ENCODE measurements at places on chromosomes 7 and 10.

GRCh38 chr7:91995391-91996105 is 54.9 kb downstream of the AKAP9 start:
- DNase-seq = no peak

DNA sequence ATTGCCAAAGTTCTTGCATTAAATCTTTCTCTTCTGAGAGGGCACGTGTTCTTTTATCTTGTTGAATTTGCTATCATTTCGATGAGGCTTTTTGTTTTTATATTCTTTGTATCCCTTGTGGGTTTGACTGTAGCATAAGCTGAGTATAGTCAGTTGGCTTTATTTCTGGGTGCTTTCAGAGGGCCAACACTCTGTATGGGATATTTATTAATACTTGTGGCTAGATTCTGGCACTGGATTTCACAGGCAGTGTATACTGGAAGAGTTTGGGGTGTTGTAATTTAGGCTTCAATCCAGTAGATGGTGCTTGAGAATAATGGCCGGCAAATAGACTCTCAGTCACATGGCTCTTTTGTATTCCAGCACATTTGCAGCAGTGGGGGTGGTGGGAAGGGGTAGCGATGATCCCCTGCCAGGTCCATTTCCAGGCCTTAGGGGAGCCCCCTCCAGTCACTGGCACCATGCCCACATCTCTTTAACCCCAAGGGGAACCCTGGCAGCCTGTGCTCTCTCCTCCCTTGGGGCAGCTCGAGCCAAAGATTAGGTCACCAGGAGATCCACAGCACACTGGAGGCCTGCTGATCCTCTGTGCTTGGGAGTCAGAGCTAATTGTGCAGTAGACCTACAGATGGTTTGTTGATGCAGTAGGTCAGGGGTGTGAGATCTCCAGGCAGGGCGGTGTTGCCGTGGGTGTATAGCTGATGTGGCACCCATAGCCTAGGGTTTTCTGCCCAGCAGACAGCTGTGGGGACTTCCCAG is 81.8 kb downstream of the PTPN20 start:
- DNase-seq = no peak

GRCh38 chr7:23852135-23852534 is 142.1 kb downstream of the STK31 start:
- DNase-seq = no peak

DNA sequence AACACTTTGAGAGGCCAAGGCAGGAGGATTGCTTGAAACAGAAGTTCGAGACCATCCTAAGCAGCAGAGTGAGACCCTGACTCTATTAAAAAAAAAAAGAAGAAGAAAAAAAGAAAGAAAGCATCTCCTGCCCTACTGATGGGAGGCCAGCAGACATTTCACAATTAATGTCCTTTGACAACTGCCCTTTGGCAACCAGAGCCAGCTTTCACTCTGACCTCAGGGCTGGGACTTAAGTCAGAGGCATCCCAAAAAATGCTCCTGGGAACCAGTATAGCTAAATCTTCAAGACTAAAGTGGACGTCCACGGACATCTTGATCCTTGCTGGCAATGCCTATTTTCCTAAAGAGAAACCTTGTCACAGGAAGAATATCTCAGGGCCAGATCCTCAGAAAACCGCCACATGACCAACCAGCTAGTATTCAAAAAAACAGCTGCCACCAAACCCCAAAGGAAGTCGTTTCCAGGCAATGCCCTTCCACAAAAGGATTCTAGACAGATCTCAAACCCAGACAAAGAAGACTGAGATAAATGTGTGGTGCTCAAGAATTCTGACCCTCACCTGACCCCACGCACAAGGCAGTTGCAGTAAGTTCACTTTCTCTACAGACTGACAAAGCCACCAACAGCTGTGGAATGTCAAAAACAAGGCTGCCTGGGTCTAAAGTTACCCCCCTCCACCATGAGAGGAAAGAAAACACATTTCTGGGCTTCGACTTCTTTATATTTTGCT is 18.4 kb downstream of the GFRA1 start:
- DNase-seq = no peak

GRCh38 chr7:70654979-70655378 is 477.0 kb upstream of the GALNT17 start:
- DNase-seq = no peak

DNA sequence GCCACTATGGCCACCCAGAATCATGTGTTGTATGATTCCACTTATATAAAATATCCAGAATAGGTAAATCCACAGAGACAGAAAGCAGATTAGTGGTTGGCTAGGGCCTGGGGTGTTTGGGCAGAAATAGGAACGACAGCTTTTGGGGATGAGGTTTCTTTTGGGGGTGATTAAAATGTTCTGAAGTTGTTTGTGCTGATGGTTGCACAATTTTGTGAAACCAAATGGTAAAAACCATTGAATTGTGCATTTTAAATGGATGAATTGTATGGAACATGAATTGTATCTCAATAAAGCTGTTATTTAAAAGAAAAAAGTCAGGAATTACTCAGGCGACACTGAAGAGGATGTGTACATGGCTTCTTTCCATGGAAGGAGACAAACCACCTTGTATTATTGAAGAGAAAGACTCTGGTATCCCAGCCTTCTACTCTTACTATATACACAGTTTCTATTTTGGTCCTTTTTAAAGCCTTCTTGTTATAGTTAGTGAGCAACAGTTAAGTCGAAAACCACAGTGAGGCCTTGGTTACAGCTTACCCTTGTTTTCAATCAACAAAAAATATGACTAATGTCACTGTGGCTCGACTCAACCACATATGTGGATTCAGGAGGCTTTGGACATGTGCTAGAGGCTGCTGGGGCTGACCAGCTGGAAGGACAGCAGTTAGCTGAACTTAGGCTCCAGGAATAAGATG is 57.1 kb upstream of the KMT2E start:
- DNase-seq = no peak

DNA sequence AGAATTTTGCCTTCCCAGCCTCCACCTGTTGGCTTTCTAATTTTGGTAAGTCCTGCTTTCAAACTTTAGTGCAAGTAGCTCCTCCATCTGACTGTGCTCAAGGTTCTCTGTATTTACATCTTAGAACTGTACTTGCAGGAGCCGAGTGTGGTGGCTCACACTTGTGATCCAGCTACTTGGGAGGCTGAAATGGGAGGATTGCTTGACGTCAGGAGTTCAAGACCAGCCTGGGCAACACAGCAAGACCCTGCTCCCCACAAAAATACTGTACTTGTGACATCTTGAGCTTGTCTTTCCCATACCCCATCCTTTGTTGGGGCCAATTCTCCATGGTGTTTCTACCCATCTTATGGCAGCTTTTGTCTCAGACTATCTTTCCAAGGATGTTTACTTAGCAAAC is 4.7 kb upstream of the VDAC2 start:
- no peak for DNase-seq
